Naive thymus-derived CD8-positive, alpha-beta T cell (primary cell): ENCODE measurements at places on chromosomes 11 and 22.
A peak's percentile ranks its signal among the peaks of the same experiment; 100 is the strongest.

DNA sequence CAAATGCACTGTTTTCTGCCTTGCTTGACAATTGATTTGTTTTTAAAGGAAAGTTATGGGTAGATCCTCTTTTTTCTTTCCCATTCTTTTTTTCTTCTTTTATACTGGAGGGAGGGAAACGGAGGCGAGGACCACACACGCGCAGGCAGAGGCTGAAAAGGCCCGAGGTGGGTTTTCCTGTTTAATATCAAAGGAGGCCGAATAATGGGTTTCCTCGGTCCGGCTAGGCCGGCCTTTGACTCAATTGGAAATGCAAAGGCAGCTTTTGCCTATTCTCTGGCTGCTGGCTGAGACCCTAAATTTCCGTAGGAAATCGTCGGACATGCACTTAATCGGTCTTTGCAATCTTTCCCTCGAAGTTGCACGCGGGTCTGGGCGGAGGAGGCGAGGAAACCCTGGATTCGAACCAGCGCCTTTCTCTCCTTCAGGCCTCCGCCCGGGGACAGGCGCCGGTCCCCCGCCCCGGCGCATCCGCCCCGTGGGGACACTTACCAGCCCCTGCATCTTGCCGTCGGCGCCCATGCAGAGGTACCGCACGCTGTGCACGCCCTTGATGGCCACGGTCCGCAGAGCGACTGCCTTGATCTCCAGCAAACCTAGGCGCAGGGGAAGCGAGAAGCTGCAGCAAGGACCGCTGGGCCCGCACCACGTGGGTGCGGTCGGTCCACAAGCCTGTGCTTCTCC lies 911 bp downstream of the FGF19 start:
- peak overlapping the region; percentile 53 for H3K4me3 ChIP-seq
- H3K36me3 ChIP-seq: no peaks in the 10 kb centered on the region
- DNase-seq: no peak

- H3K4me1 ChIP-seq: no peaks in the 10 kb centered on the region
- H3K27me3 ChIP-seq: peaks cover 8% of the 10 kb centered on the region
- H3K27ac ChIP-seq: no peak overlapping the region
Observed at GRCh38 chr11:101863361-101863760, 51.4 kb upstream of the CEP126 start.

GRCh38 chr11:6876914-6877313 lies 489 bp downstream of the OR10A4 start:
- H3K27ac ChIP-seq: no peak overlapping the region
- H3K4me1 ChIP-seq: no peaks in the 10 kb centered on the region
- H3K27me3 ChIP-seq: peaks cover 48% of the 10 kb centered on the region
- H3K4me3 ChIP-seq: no peak overlapping the region
- H3K36me3 ChIP-seq: no peaks in the 10 kb centered on the region

DNA sequence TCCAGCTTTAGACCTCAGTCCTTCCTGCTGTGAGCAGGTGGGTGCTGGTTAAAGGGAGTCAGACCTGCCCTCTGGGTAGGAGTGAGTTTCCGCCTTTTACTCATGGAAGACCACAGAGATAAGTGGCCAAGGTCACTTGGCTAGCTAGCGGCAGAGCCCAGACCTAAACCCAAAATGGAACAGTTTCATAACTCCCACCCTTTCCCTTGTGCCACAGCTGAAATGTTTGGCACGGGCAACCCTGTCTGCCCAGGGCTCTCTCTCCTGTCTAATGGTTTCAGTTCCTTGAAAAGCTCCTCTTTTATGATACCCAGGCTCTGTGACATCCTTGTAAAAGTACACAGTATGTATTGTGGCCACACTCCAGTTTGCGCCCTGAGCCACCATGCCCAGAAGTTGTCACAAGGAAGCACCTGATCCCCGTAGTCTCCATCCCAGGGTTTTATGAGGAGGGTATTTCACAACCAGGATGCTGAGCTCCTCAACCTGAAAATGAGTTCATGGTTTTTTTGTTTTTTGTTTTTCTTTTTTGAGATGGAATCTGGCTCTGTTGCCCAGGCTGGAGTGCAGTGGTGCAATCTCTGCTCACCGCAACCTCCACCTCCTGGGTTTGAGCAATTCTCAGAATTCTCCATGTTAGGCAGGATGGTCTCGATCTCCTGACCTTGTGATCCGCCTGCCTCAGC lies 5.1 kb downstream of the MB start:
- H3K4me3 ChIP-seq: no peak overlapping the region
- H3K27ac ChIP-seq: no peak overlapping the region
- DNase-seq: no peak
- H3K27me3 ChIP-seq: peaks cover 22% of the 10 kb centered on the region
- peaks cover 19% of the 10 kb centered on the region for H3K4me1 ChIP-seq

GRCh38 chr11:74895340-74896116 lies 53.4 kb downstream of the XRRA1 start:
- H3K4me1 ChIP-seq: no peaks in the 10 kb centered on the region
- no peaks in the 10 kb centered on the region for H3K27me3 ChIP-seq
- H3K36me3 ChIP-seq: peaks cover 55% of the 10 kb centered on the region
- no peak overlapping the region for H3K27ac ChIP-seq
- no peak for DNase-seq

DNA sequence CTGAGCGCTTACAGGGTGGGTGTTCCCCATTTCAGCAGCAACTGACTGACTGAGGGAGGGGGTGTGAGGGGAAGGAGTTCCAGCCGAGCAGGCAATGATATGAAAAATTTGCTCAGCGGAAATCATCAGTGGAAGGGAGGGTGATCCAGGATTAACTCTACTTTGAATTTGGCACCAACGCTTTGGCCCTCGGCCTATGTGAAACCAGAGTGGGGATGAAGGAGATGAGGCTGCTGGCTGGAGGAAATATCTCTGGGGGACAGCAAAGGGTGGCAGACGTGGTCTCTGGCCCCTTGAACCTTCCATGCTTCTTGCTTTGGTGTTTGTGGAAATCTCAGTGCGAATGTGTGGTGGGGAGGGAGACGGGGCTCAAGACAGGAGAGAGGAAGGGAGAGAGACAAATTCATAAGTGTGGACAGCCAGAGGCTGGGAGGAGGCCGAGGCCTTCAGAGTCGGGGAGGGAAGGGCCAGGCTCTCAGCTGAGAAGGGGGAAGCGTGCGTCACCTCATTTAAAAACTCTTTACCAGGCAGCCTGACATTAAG lies 83.6 kb downstream of the FDX1 start:
- no peak overlapping the region for H3K27ac ChIP-seq
- DNase-seq: no peak
- no peak overlapping the region for H3K4me3 ChIP-seq
- H3K4me1 ChIP-seq: no peaks in the 10 kb centered on the region

DNA sequence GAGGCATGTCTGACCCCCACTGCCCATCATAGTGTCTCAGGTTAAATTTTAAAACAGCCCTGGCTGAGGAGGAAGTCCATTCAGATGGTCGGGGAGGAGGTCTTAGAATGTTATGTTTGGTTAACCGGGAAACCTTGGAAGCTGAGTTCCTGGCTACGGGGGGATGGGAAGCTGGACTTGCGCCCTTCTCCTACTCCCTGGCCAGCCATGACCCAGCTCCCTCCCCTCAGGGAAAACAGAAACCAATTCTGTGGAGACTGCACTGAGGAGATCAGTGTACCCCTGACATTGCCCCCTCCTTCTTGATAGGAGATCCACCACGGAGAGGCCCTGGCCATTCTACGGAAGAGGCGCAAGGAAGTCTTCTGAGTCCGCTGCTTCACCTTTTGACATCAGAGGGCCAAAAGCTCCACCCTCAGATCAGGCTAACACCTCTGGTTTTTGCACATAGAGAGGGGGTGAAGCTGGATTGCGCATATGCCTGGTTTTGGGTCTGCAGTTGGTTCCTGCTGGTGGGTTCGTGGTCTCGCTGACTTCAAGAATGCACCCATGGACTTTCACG lies 2.7 kb upstream of the KRTAP5-9 start:
- no peaks in the 10 kb centered on the region for H3K36me3 ChIP-seq
- no peak for DNase-seq
- no peak overlapping the region for H3K27ac ChIP-seq
- peaks cover 39% of the 10 kb centered on the region for H3K27me3 ChIP-seq
- peaks cover 24% of the 10 kb centered on the region for H3K4me1 ChIP-seq
- H3K4me3 ChIP-seq: no peak overlapping the region

- no peaks in the 10 kb centered on the region for H3K27me3 ChIP-seq
- no peak overlapping the region for H3K27ac ChIP-seq
- no peaks in the 10 kb centered on the region for H3K4me1 ChIP-seq
Observed at GRCh38 chr22:48741540-48741939, 1086.1 kb downstream of the BRD1 start.

DNA sequence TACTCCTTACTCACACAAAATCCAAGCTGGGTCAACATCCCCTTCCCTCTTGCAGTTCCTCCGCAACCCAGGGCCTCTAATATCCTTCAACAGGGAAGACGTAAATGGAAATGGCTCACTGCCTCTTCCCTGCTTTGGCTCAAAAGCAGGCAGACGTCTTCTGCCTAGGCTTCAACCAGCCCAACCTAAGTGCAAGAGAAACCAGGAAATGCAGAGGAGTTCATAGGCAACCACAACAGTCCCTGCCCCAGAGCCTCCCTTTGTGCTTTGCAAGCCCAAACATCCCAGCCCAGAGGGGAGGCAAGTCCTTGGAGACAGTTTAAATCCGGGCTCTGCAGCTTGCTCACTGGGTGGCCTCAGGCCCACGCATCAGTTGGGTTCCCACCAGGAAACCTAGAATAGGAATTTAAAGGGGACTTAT lies 33.3 kb downstream of the CD6 start:
- peaks cover 73% of the 10 kb centered on the region for H3K36me3 ChIP-seq
- H3K27ac ChIP-seq: peak overlapping the region; percentile 95
- H3K27me3 ChIP-seq: no peaks in the 10 kb centered on the region
- peak overlapping the region; percentile 77 for H3K4me3 ChIP-seq

DNA sequence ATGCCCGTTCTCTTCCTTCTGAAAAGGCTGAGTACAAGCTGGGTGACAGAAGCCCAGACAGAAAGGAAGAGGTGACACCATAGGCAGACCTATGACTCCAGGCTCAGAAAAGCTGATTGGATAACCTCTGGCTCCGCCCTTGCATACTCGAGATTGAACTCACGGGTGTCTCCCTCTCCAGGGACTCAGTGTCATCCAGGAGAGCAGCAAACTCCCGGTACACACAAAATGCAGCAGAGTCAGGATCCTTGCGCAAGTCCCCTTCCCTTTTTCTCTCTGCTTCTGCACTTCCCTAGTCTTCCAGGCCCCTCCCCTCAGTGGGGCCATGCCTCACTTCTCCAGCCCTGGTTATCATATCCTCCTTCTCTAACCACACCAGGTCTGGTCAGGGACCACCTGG lies 9.8 kb downstream of the SCN4B start:
- no peak overlapping the region for H3K4me3 ChIP-seq
- H3K36me3 ChIP-seq: no peaks in the 10 kb centered on the region
- no peak for DNase-seq
- H3K27ac ChIP-seq: no peak overlapping the region

DNA sequence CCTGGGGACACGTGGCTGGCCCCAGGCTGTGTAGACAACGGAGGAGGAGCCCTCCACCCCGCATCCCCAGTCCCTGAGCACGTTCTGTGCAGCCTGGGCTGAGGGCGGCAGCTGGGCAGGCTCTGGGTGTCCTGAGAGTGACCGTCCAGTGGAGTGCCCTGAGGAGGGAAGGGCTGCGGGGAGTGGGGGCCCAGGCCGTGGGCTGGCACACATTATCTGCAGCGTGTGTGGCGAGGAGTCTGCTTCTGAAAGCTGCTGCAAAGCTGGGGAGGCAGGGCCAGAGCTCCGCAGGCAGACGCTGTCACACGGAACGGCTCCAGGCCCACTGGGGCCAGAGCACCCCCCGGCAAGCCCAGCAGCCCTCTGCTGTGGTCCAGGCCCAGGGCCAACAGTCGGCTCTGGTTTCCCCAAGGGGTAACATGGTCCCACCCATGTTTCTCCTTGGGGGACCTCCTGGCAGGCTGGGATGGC lies 835 bp upstream of the ANO9 start:
- H3K4me1 ChIP-seq: peaks cover 29% of the 10 kb centered on the region
- H3K27me3 ChIP-seq: no peaks in the 10 kb centered on the region
- no peaks in the 10 kb centered on the region for H3K36me3 ChIP-seq
- no peak overlapping the region for H3K4me3 ChIP-seq
